Fibroblast of skin of right quadriceps (primary cell): ENCODE measurements at places on chromosomes 12 and 14.
A peak's percentile ranks its signal among the peaks of the same experiment; 100 is the strongest.

GRCh38 chr12:124379938-124380754, 85.3 kb downstream of the RFLNA start:
- DNase-seq = peak; percentile 89

DNA sequence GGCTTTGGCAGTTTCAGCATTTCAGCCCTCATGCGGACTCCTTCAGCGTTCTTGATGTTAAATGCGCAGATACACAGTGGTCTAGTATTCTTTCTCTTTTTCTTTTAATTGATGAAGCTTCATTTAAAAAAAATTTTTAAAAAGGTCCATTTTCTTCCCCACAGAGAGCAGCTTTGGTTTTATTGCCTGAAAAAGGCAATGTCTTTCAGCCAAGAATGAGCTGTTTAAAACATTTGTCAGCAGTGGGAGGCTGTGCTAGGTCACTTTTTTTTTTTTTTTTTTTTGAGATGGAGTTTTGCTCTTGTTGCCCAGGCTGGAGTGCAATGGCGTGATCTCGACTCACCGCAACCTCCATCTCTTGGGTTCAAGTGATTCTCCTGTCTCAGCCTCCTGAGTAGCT, 13.5 kb downstream of the KMT5A start:
- no peak for DNase-seq

DNA sequence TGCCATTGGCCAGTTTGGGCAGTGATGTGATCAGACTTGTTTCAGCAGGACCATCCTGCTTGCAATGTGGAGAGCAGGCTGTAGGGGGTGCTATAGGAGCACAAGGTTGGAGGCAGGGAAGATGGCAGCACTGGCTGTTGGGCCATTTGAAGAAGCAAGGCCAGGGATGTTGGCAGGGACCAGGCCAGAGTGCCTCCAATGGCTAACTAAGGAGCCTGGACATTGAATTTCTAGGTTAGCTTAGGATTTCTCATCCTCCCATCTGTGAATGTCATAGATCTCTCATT, 23.5 kb downstream of the FGF23 start:
- DNase-seq = peak; percentile 3

GRCh38 chr14:54796961-54797360, 105.7 kb downstream of the GCH1 start:
- DNase-seq = peak; percentile 85

- no peak for DNase-seq
Observed at GRCh38 chr12:2735432-2735831, 59.3 kb upstream of the FKBP4 start.

- DNase-seq = no peak
Observed at GRCh38 chr14:32476532-32476931, 147.4 kb downstream of the AKAP6 start.
